SK-N-SH (cell line): ENCODE measurements at places on chromosomes 16 and 17.
A peak's percentile ranks its signal among the peaks of the same experiment; 100 is the strongest.

- no peak for DNase-seq
Observed at GRCh38 chr17:78738278-78738677, 43.8 kb downstream of the CYTH1 start.

- DNase-seq: peak; percentile 11
Observed at GRCh38 chr16:2933701-2934100, 22.0 kb downstream of the FLYWCH1 start.

DNA sequence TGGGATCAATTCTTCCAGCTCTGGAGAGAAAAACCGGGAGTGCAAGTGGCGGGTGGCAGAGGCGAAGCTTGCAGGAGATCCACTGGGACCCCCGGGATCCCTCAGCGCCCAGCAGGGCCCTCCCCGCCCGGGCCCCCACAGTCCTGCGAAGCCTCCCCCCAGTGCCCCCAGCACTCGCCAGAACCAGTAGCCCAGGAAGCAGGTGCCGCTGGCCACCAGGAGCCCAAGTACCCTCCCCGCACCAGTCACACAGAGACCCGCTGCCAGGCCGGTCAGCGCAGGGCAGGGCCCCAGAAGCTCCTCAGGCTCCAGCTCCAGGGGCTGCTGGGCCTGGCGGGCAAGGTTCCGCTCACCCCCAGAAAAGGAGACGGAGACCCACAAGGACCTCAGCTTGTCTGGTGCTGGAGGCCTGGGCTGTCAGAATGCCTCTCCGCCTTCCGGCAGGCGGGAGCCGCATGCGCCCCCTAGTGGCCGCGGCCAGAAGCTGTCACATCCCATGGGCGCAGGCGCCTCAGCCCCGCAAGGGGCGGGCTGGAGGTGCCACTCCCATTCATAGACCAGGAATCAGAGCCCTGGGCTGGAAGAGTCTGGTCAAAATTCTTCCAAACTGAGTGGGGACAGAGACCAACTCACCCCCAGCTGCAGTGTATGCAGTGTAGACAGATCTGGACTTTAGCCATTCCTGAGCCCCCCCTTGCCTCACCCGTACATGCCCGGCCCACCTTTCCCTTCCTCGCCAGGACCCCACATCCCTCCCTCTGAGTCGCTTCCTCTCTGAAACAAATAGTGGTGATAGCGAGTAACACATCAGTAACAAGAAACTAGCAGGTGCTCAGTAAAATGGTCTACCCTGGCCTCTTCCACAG lies 1002.3 kb downstream of the KCNJ18 start:
- peak; percentile 81 for DNase-seq

- peak; percentile 82 for DNase-seq
Observed at GRCh38 chr16:49858200-49859124, 2.5 kb upstream of the ZNF423 start.

DNA sequence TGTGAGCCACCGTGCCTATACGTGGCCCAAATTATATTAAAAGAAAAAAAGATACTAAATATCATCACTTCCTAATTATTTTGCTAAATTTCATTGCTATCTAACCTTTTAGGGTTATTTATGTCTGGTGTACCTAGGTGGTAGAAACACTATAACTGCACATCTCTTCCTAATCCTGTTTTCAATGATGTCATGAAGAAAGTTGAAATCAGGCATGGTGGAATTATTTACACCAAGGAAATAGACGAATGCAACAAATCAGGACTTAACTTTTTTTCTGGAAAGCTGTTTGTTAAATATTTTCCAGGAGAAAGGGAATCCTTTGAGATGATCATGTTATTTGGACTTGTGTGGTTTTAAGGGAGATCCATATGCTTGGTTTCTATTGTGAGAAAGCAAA lies 39.2 kb upstream of the SKAP1 start:
- DNase-seq: no peak

GRCh38 chr16:63787014-63787413 lies 1334.8 kb downstream of the CDH11 start:
- no peak for DNase-seq

GRCh38 chr17:14270508-14270907 lies 30.4 kb upstream of the HS3ST3B1 start:
- DNase-seq: no peak

DNA sequence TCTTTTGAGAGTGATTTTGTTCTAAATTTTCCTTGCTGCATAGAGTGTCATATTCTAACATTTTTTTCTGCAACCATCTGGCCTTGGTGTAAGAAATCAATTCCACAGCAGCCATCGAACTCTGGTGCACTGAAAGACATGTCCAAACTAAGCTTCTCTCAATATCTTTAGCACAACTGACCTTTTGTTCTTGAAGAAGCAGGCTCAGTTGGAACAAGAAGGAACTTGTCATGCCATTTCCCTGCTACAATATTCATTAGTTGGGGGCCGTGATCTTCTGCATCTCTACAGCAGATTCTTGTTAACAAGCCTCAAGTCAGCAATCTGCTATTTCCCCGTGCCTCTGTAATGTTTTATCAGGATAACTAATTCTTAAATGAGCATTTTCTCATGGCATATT lies 1305.6 kb downstream of the CDH11 start:
- DNase-seq: no peak

DNA sequence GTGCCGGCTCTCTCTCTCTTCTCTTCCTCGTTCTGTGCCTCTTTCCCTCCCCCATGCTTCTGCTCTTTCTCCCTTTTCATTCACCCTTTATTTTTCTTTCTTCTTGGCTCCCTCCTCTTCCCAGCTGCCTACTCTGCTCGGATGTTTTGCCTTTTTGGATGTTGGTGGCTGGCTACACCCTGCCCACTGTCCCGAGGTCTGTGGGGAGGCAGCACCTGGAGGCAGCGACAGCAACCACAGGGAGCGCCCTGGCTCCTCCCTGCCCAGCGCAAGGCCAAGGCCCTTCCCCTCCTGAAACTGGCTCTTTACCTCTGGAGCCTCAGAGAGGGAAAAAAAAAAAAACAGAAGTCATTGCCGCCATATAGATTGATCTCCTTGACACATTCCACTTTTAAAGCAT lies 20.0 kb downstream of the CLUAP1 start:
- no peak for DNase-seq

GRCh38 chr17:33072421-33073161 lies 80.9 kb downstream of the SPACA3 start:
- DNase-seq: no peak

GRCh38 chr16:75063549-75064088 lies 53.0 kb downstream of the LDHD start:
- no peak for DNase-seq

DNA sequence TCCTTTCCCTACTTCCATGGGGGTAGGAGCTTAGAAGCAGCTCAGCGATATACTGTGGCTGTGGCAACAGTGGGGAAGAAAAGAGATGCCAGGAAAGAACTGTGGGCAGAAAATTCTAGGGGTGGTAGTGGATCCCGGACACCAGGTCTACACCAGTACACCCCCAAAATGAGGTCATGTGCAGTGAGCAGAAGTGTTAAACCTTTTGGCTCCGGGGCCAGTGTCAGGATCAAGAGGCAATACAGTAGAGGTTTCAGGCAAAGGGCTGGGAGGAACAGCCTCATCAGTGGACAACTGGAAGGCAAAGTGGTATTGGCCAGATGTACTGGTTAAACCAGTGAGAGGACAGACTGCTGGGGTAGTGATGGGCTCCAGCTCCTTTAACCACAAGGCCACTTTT lies 163.1 kb upstream of the CCL2 start:
- no peak for DNase-seq
